H54 (cell line): ENCODE measurements at places on chromosomes 3 and 15.

DNA sequence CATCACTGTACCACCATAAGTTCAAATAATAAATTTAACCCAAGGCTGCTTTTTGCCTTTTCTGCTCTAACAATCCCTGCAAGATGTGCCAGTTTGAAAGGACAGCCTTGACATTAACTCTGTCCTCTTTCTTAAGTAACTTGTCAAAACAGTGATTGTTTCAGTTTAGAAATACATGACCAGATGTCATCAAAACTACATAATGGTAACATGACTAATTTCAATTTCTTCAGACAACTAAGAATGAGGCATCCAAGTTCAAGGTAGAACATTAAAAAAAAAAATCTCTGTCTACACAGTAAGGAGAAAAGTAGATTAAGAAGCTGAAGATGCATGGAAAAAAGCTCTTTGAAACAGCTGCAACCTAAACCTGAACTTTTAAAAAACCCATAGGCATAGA is 47.4 kb downstream of the SHQ1 start:
- no peak for DNase-seq

- no peak for DNase-seq
Observed at GRCh38 chr3:72746430-72747411, 101.5 kb downstream of the SHQ1 start.

- no peak for DNase-seq
Observed at GRCh38 chr3:184178521-184179138, 4.0 kb downstream of the AP2M1 start.

DNA sequence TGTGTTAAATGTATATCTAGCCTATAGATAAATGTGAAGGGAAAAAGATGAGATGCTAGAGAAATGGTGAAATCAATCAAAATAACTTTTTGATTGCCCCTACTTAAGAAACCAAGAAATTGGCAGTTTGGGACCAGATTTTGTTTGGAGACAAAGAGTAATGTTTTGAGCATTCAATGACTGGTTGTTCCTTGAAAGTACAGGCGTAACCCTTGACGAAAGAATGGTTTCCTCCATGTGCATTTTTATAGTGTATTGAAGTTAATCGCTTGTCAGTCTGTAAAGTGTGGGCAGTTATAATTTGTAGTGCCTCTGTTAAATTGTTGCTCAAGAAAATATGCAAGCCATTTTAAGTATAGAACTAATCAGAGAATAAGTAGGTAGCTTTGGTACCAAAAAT is 1.2 kb downstream of the KIF23 start:
- DNase-seq, result no peak

- no peak for DNase-seq
Observed at GRCh38 chr3:54541369-54541768, 386.5 kb downstream of the LRTM1 start.
